ENCODE measurements at places on chromosomes 11 and 22.

- no peak for DNase-seq
Measured at GRCh38 chr22:39028281-39028680, 7.4 kb downstream of the APOBEC3D start.

DNA sequence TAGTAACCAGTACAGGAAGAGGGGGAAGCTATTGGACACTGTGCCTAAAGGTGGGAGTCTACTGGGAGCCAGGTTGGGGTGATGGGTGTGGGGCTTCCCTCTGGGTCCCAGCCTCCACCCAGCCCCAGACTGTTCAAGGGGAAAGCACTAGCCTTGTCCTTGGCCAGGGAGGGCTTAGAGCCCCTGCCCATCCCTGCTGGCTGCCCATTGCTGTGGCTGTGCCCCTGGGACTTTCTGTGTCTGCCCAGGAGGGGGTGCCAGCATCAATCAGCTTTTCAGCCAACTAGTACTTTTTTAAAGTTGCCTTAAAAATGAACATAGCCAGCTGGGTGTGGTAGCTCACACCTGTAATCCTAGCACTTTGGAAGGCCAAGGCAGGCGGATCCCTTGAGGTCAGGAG is 19.9 kb downstream of the INCENP start:
- no peak for DNase-seq

- no peak for DNase-seq
Measured at GRCh38 chr11:68216171-68216938, 3.3 kb upstream of the KMT5B start.

GRCh38 chr22:49026494-49027367 is 800.9 kb downstream of the BRD1 start:
- DNase-seq: no peak

DNA sequence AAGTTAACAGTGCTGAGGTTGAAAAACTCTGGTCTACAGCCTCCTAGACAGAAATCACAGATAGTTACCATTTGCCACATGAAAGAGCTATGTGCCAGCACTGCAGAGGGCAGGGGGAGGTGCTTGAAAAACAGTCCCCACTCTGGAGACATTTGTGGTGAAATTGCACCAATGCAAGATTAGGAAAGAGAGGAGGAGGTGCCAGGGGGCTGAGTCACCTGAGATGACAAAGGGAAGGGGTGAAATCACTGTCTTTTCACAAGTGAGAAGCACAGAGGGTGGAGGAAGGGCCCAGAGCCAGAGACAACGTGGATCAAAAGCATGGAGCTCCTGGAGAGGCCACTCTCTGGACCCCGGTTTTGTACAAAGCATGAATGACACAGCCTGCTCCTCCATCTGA is 196.3 kb downstream of the BUD13 start:
- no peak for DNase-seq
